ENCODE measurements at places on chromosomes 11 and 22.

DNA sequence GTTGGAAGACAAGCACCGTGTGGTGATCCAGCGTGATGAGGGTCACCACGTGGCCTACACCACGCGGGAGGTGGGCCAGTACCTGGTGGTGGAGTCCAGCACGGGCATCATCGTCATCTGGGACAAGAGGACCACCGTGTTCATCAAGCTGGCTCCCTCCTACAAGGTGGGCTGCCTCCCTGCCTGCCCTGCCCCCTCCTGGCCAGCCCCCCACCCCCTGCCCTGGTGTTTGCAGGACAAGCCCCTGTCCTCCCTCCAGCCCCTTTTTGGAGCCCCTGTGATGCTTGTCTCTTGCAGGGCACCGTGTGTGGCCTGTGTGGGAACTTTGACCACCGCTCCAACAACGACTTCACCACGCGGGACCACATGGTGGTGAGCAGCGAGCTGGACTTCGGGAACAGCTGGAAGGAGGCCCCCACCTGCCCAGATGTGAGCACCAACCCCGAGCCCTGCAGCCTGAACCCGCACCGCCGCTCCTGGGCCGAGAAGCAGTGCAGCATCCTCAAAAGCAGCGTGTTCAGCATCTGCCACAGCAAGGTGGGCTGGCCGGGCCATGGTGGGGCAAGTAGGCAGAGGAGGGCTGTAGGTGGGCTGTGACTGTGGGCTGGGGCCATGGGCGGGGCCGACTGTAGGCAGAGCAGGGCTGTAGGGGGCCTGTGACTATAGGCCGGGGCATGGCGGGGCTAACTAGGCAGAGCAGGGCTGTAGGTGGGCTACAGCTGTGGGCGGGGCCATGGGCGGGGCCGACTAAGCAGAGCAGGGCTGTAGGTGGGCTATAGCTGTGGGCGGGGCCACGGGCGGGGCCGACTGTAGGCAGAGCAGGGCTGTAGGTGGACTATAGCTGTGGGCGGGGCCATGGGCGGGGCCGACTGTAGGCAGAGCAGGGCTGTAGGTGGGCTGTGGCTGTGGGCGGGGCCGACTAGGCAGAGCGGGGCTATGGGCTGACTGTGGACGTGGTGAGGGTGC lies 13.6 kb downstream of the MUC2 start:
- no peak for DNase-seq

DNA sequence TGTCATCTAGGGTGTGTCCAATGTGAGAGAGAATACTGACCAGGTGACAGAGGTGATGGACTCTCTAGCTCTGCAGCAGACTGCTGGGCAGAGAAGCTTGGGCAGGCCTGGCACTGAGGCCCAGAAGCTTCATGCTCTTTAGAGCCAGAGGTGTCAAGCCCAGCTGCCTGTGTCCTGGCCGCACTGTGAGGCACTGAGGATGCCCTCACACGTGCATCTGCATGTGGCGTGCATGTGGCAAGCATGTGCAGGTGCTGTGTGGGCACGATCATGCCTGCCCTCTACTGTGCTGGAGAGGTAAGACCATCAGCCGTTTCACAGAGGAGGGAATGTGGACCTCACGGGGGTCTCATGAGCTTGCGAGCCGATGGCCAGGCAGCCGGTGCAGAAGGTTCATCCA lies 15.8 kb upstream of the TXNRD2 start:
- no peak for DNase-seq

- peak; percentile 28 for DNase-seq
Observed at GRCh38 chr11:63917692-63918506, 935 bp upstream of the RCOR2 start.

DNA sequence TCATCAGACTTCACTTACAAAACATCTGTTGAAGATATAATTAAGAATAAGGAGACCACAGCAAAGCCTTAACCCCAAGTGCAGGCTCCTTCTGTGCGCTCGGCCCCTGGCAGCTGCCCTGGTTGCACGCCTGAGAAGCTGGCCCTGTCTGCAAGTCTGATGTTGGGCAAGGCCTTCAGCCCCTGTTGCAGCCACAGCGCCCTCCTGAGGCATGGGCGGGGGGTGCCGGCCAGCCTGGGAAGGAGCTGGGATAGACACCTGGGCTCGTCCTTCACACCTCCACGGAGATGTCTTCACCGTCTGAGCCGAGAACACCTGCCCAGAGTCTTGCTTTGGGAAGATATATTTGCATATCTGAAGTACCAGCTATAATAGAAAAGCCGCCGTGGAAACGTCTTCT lies 104.1 kb downstream of the MPPED1 start:
- DNase-seq: no peak

DNA sequence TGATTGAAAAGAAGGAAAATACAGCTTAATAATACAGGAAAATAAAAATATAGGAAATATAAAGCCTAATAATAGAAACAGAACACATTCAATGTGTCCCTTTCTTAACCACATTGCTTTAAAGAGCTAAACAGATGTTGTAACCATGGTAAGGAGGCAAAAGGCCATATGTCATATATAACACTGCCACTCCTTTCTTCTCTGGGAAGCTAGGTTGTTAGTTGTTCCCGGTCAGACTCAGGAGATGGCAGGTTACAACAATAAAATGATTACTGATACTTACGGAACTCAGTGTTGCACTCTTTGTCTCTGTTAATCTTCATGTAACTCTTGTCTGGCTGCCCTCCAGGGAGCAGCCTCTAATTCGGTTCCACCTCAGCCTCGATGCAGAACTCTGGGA lies 134.7 kb upstream of the PGR start:
- DNase-seq: no peak

- no peak for DNase-seq
Observed at GRCh38 chr22:27729246-27729645, 72.3 kb downstream of the MN1 start.

DNA sequence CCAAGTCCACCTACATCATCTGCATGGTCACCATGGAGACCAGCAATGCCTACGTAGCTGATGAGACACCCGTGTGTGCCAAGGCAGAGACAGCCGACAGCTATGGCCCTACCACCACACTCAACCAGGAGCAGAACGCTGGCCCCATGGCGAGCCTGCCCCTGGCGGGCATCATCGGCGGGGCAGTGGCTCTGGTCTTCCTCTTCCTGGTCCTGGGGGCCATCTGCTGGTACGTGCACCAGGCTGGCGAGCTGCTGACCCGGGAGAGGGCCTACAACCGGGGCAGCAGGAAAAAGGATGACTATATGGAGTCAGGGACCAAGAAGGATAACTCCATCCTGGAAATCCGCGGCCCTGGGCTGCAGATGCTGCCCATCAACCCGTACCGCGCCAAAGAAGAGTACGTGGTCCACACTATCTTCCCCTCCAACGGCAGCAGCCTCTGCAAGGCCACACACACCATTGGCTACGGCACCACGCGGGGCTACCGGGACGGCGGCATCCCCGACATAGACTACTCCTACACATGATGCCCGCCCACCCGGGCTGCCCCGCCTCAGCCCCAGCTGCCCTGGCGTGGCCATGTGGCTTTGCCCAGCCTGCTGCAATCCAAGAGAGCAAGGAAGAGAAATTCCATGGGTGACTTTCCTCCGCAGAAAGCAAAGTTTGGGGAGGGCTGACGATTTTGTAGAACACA lies 48.0 kb downstream of the MACROD1 start:
- no peak for DNase-seq

Measured in CD4-positive, alpha-beta T cell treated with Interleukin-4 for 1 hour (primary cell).